ENCODE measurements at places on chromosomes 6 and 20.
A peak's percentile ranks its signal among the peaks of the same experiment; 100 is the strongest.

DNA sequence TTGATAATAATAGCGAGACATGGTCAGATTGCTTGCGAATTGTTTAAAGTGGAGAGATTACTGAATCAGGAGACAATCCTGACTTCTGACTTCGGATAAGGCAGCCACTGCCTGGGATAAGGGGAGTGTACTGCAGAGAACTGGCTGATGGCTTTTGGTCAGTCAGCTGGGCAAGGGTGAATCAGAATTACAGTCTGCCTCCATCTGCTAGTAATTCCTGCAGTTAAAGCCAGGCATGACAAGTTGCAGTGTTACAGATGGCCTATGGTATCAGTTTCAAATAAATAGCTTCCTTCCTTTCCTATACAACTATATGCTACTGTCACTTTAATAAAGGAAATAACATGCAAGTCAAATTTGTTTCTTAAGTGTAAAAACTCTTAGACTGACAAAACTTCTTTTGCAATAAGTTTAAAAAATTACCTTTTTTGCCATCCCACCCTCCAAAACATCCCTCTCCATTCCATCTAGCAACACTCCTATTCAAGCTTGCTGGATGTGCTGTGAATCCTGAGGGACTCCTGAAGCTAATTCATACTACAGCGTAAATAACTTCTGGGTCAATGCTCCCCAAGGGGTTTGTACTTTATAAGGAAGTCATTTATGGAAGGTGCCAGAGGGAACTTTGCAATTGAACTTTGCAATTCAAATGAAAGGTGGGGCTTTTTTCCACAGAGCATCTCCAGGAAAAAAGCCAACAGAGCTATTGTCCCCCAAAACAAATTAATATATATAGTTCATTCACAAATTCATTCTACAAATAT, 245.2 kb downstream of the ADGRB3 start:
- peak; percentile 53 for DNase-seq

GRCh38 chr6:119443993-119444641, 94.6 kb upstream of the MAN1A1 start:
- no peak for DNase-seq

GRCh38 chr20:17856024-17856564, 112.5 kb downstream of the SNX5 start:
- DNase-seq, result no peak

GRCh38 chr6:28979679-28980078, 25.4 kb downstream of the ZNF311 start:
- no peak for DNase-seq

- no peak for DNase-seq
These were observed 166.3 kb downstream of the FARS2 start for GRCh38 chr6:5427586-5427985.

DNA sequence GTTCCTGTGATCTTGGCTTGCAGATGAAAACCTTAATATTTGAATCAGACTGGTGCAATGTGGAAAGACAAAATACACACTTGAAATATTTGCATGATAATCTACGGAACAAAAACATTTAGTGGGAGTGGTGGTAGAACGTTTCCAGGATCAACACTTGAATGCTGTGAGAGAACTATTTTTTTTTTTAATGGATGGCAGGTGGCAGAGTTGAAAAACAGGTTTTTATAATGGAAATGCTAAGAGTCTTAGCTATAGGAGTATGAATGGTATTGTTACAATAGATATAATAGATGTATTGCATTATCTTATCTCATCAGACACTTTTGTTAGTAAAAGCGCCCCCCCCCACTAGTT, 49.2 kb downstream of the CDKAL1 start:
- DNase-seq, result no peak

GRCh38 chr20:23147964-23148730, 62.0 kb upstream of the CD93 start:
- DNase-seq, result no peak

DNA sequence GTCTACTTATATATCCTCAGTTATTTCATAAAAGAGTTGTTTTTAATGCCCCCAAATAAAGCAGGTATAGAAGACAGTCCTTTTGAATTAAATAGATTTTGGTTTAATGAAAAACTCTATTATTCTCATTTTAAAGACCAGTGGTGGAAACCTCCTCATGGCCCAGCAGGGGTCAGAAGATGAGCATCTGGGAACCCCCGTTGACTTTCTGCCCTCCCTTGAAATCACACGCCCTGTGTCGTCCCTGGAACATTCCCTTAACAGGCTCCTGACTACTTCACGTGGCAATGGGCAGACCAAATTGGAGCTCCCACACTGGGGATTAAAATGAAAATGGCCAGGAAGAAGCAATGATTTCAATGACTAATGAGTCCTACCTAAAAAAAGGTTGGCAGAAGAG, 220.9 kb downstream of the KIF16B start:
- DNase-seq, result no peak

DNA sequence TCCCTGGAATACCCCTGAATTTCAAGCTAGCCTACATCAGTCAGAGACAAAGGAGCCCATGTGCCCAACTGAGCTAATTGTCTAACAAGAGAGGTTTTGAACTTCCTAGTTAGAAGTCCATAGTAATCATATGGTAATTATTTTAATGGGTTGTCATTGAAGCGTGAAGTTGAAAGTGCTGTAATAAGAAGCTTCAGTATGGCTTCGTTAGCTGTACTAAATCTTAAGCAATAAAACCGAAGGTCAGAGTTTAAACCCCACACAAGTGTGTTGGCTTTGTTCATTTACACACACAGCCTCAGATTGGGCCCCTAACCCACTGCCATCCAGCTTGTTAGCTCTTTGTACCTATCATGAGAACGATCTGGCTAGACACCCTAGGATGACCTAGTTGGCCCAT, 195.6 kb upstream of the RIN2 start:
- no peak for DNase-seq

GRCh38 chr20:1491860-1492642, 831 bp upstream of the SIRPB2 start:
- no peak for DNase-seq

GRCh38 chr20:39576771-39577170, 614.6 kb downstream of the DHX35 start:
- no peak for DNase-seq

- no peak for DNase-seq
These were observed 248.9 kb upstream of the THEMIS start for GRCh38 chr6:128149796-128150195.

DNA sequence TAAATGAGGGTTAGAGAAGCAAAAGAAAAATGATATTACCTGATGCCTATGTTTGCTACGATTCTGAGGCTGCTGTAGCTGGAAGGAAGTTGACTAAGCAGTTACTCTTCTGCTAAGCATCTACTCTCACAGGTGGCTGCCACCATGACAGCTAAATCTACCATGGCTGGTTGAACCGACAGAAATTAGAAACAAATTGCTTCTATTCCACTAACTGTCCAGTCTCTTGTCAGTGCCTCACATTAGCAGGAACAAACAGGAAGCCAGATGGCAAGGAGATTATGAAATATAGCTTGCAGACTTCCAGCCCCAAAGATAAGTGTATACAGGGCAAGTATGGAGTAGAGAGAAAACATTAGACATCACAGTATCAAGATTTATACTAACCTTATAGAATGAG, 59.4 kb upstream of the TMEM200A start:
- DNase-seq, result peak; percentile 21

DNA sequence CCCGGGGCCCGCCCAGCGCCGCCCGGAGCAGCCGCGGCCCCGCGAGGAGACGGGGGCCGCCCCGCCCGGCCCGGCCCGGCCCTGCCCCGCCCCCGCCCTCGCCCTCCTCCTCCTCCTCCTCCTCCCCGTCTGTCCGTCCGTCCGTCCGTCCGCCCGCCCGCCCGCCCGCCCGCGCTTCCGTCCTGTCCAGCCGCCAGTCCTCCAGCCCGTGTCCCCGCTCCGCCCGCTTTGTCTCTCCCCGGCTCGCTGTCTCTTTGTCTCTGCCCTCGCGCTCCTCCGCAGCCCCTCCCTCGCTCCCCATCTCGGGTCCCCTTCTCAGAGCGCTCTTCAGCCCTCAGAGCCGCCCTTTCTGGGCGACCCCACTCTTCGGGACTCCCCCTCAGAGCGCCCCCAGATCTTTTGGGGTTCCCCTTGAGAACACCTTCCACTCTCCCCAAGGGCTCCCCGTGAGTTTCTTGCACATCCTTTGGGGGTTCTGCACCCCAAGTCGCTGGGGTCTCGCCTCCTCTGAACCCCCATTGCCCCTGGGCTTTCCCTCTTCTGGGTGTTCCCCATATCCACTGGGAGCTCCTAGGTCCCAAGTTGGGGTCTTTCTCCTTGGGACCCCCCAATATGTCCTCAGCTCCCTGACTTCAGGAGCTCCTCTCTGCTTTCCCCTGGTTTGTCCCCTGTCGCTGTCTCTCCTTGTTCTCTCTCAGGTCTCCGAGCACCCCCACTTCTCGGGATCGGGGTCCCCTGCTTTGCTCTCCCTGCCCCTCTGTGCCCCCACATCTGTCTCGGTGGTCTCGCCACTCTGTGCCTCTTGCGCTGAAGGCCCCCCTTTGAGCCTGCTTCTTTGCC, 79.5 kb upstream of the MYL9 start:
- DNase-seq, result peak; percentile 48

DNA sequence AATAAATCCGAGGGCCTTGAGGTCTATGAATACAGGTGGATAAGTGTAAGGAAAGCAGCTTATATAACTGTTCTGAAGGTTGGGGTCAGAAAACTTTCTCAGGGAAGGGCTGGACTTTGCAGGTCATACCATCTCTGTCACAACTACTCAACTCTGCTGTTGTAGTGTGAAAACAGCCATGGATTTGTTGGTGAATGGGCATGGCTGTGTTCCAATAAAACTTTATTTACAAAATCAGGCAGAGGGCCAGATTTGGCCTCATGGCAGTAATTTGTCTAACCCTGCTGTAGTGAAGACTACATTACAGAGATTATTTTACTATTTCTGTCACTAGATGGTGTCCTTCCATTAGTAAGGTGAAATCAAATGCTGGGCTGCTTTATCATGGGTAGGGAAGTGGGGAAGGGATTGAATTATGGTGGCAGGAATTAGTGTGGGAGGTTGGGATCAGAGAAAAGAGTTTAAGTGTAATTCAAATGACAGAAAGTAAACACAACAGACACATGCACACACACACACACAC, 409.6 kb upstream of the CHD6 start:
- peak; percentile 16 for DNase-seq

GRCh38 chr6:145530454-145530853, 204.9 kb downstream of the EPM2A start:
- no peak for DNase-seq

GRCh38 chr6:33116417-33116816, 40.6 kb downstream of the HLA-DPB1 start:
- DNase-seq, result peak; percentile 45

GRCh38 chr6:116973976-116974375, 96.9 kb downstream of the RFX6 start:
- no peak for DNase-seq

- DNase-seq, result no peak
These were observed 189.6 kb downstream of the GJA10 start for GRCh38 chr6:90083891-90084290.

DNA sequence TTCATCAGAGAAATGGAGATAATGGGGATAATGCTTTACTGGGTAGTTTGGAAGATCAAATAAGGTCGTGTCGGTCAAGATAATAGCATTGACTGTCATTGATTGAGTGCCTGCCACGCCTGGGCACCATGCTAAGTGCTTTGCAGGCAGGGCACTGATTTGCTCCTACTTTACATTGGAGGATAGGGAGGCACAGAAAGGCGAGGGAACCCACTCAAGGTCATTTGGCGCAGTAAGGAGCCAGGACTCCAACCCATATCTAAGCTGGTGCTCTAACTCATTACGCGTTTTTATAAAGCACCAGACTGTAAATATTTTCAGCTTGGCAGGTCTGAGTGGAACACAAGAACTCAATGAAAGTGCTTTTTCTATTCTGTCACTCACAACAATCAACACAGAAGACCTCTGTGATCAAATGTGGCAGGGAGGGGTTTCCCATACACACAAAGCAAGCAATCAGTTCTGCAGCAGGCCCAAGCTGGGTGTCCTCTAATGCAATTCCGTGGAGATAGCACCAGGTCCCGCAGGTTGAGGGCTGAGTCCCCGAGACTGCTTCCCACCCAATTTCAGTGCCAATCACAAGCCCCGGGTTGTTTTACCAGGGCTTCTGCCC, 373.6 kb downstream of the CDH26 start:
- DNase-seq, result no peak

DNA sequence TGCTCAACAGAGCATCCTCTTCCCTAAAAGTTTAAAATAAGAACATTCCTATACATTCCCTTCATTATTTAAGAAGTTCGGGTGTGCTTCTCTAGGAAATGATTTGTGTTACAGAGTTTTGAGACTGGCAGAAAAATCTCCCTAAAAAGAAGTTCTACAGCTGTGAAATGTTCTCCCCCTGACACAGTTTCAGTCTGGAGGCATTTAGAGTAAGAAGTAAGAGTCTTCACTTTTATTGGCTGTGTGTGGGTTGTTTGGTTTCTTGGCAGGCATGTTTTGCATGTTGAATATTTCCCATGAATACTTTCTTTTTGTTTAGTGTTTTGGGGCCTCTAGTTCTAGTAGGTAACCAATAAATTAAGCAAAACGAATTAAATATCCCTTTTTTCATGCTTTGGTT, 195.9 kb downstream of the TENT5A start:
- DNase-seq, result no peak

DNA sequence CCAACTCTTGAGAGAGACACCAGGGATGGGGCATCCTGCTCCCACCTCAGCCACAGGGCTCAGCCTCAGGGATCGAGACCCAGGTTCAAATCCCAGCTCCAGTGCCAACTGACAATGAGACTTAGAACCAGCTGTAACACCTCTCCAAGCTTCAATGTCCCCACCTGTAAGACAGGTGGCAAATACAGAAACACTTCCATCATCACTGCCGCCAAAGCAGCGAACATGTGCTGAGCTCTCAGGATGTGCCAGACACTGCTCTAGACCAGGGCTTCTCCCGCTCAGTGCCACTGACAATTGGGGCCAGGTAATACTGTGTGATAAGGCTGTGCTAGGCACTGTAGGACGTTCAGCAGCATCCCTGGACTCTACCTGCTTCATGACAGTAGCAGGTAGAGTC, 22.1 kb downstream of the PREX1 start:
- DNase-seq, result no peak

DNA sequence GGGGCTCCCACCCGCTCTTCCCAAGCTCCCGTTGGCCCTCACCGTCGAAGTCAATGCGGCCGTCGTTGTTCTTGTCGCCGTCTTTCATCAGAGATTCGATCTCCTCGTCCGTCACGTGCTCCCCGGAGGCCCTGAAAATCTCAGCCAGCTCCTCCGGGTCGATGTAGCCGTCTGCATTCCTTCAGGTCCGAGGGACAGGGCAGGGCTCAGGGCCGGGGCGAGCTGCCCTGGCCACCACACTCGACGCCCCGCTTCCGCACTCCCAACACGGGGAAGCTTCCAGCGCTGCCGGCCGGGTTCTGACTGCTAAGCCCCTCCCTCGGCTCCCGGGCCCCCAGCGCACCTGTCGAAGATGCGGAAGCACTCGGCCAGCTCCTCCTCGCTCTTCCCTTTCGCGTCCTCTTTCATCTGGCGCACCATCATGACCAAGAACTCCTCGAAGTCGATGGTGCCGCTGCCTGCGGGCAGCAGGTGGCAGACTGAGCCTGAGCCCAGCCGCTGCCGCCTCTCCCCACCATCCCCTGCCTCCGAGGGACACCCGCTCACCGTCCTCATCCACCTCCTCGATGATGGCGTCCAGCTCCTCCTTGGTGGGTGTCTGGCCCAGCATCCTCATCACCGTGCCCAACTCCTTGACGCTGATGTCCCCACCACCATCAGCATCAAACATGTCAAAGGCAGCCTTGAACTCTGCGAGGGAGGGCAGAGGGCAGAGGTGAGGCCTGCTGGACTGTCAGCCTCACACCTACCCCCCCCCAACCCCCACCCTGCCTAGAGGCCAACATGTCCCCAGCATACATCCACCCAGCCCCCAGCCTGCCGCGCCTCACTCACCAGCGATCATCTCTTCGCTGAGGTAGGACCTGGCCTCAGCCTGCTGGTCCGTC, 2.9 kb downstream of the TNNC2 start:
- DNase-seq, result peak; percentile 60
